ENCODE measurements at places on chromosomes 12 and 14. TPM values are rescaled to one million over a fixed set of nuclear protein-coding genes. Genes with fewer than 3 reads are reported as not detected.
A peak's percentile ranks its signal among the peaks of the same experiment; 100 is the strongest.

DNA sequence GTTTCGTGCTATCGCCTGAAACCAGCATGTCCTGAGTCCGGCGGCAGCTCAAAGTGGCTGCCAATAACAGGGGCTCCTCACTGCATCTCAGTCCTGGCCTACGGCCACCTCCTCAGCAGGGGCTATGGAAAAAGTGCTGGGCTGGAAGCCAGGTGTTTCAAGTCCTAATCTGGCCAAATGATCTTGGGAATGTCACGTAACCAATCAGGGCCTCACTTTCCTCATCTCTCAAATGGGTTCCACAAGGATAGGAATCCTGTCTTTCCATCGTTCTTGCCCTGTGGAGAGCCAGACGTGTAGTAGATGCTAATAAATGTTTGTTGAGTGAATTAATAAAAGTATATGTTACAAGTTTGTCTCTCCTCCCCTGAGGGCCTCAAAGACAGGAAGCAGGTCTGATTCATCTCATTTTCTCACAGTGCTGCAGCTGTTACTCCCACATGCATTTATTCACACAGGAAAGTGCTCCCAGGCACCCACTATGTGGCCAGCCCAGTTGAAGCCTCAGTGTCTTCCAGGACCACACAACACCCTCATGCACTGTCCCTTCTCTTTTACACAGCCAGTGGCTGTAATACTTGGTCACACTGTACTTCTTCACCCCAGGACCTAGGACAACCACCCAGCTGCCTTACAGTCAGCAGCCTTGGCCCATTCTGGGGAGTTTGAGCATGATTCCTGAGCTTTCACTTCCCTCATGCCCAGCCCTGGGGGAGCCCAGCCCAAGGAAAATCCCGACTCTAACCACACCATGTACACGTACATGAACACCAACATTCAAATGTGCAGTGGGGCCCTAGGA lies 5.0 kb downstream of the CMKLR1 start:
- no peak for DNase-seq

- DNase-seq = no peak
Observed at GRCh38 chr12:91316161-91316906, 133.7 kb upstream of the DCN start.

- DNase-seq = no peak
Observed at GRCh38 chr12:54987611-54988231, 3.2 kb upstream of the TESPA1 start.

DNA sequence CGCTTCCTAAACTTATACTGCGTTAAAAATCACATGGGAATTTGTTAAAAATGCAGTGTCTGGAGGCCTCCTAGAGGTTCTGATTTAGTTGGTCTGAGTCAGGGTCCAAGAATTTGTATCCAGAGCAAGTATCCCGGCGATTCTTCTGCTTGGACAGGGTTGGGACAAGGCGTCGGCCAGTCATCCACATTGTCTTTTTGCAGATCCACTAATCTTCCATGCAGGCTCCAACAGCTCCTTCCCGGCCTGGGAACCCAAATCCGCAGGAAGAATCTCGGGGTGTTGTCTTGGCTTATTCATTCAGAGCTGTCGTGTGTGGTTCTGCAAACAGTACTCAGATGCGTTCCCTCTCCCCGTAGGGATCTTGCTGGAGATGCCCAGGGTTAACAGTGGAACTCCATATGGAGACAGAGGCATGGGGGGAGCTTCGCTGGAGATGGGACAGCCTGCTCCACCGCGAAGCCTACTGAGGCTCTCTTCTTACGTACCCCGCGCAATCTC lies 25.3 kb downstream of the GPRC5D start:
- no peak for DNase-seq

DNA sequence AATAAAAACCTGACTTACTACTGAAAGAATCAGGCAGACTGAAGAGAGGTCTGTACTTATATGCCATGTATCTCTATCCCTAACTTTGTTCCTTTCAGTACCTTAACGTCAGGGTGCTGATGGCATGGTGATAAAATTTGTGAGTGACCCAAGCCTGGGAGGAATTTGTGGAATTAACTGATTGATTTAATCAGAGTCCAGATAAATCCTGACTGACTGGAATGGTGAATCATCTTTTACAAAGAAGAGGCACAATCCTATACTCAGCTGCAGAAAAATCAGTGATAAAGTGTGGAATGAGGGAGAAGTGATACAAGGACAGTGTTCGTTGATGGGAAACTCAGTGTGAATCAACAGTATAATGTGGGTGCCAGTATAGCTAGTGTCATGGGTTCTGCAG lies 3.7 kb downstream of the TDG start:
- no peak for DNase-seq

DNA sequence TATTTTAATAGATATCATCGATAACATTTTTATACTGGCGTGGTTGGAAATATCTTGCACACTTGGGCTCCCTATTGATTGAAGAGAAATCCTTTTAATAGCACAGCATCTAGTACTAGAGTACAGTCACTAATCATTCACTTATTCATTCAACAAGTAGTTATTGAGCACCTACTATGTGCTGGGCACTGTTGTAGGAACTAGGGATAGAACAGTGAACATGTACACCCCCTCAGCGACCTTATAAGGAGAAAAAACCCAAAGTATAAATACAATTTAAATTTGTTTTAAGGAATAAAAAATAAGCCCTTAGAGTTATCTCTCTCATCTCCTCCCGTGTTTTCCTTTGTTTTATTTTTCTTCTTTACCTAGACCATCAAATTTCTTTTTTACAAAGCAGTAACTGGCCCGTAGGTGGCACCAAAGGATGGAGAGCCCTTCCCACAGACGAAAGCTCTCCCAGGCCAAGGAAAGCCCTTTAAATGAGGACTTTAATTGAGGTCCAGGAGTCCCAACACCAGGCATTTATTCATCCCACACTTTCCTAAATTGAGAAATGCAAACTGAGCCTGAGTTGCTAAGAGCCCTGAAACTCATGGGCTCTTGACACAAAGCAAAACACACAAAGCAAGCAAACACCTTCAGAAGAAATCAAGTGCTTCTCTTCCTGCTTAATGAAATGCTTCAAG lies 29.0 kb downstream of the PEBP1 start:
- no peak for DNase-seq

DNA sequence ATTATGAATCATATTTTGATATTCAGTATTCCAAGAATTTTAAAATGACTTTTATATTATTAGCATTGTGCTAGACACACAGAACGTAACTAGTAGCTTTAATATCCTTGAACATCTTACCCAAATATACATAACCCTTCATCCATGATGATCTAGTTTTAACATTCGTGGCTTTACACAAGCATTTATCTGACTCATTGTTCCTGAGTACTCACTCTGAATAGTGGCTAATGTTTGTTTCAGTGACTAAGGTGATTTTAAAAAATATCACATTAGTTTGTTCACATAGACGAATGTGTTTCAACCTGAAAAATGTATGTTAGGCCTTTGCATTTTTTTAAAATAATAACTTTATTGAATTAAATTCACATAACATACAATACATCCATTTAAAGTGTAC lies 80.0 kb upstream of the PTPRQ start:
- no peak for DNase-seq

GRCh38 chr14:36035675-36036074 lies 140.8 kb downstream of the PTCSC3 start:
- no peak for DNase-seq

DNA sequence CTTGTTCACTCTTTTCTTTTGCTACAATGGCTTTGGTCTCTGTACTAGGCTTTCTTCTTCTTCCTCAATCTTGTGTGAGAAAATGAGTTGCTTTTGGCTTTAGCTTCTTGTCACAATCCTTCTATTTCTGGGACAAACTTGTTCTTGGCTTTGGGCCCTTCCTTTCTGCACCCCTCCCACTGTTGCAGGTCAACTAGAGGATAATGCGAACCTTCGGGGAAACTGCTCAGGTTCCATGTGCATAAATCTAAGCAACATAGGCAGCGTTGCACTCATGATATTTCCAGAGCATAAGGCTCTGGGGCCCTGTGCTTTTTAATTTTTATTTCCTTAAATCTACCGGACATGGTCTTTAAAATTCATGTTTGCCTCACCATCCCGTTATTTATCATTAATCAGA lies 89.8 kb upstream of the LRIG3 start:
- no peak for DNase-seq

DNA sequence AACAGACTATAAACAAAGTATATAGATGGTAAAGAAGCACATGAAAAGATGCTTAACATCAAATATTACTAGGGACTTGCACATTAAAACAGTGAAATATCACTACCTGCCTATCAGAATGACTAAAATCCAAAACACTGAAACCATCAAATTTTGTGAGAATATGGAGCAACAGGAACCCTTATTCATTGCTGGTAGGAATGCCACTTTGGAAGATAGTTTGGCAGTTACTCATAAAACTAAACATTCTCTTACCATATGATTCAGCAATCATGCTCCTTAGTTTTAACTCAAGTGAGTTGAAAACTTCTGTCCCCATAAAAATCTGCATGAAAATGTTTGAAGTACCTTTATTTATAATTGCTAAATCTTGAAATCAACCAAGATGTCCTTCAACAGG lies 297.6 kb downstream of the DAD1 start:
- DNase-seq = no peak

DNA sequence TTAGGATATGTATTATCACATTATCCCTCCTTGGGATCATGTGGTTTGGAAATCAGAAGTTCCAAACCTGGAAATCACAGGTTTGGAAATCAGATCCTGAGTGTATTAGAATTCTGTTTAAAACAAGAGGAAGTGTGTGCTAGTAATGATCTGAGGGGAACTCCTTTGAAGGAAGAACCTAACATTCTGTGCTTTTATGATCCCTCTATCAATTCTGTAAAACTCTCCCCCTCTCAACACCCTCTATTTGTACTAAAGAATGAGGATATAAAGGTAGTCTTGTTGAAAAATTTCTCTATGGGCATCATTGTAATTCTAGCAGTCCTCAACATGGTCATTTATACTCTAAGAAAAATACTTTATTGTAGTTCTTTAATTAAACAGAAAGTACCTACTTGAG lies 97.4 kb downstream of the SRGAP1 start:
- no peak for DNase-seq

GRCh38 chr14:58278177-58278576 lies 20.2 kb upstream of the ARID4A start:
- no peak for DNase-seq

GRCh38 chr12:127280393-127281275 lies 986.3 kb upstream of the TMEM132C start:
- DNase-seq = peak; percentile 93

DNA sequence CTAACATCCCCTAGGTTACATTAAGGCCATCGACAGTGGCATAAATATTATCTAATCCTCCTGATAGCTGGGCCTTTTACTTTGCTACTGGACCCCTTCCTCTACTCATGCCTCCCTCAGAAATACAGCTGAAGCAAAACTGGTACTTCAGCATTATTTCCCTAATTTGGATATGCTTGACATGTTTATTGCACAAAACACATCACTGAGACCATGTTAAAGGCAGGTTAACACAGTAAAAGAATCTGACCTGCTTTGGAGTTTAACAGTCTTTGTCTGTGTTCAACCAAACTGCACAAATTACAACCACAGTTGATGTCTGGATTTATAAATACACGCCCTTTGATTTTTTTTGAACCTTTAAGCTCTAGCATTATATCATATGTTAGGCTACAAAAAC lies 156.6 kb downstream of the FOXA1 start:
- DNase-seq = no peak

DNA sequence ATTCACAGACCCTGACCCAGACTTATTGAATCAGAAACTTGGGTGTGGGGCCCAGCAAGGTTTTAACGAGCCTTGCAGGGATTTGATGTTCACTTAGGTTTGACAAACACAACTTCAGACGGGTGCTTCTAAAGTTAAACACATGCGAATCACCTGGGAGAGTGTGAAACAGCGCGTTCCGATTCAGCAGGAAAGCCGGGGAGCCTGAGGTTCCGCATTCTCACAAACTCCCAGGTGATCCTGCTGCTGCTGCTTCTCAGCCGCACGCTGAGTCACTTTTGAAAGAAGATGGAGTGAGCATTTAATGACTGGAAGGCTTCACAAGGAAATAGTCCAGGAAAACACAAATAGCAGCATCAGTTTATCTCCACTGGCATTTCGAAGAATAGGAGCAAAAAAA lies 44.2 kb upstream of the DDX11 start:
- DNase-seq = no peak

GRCh38 chr12:107402041-107403022 lies 283.3 kb upstream of the PWP1 start:
- peak; percentile 62 for DNase-seq

GRCh38 chr12:110286623-110287022 lies 5.6 kb downstream of the ATP2A2 start:
- no peak for DNase-seq

- DNase-seq = no peak
Observed at GRCh38 chr14:52473557-52473956, 78.7 kb downstream of the TXNDC16 start.

DNA sequence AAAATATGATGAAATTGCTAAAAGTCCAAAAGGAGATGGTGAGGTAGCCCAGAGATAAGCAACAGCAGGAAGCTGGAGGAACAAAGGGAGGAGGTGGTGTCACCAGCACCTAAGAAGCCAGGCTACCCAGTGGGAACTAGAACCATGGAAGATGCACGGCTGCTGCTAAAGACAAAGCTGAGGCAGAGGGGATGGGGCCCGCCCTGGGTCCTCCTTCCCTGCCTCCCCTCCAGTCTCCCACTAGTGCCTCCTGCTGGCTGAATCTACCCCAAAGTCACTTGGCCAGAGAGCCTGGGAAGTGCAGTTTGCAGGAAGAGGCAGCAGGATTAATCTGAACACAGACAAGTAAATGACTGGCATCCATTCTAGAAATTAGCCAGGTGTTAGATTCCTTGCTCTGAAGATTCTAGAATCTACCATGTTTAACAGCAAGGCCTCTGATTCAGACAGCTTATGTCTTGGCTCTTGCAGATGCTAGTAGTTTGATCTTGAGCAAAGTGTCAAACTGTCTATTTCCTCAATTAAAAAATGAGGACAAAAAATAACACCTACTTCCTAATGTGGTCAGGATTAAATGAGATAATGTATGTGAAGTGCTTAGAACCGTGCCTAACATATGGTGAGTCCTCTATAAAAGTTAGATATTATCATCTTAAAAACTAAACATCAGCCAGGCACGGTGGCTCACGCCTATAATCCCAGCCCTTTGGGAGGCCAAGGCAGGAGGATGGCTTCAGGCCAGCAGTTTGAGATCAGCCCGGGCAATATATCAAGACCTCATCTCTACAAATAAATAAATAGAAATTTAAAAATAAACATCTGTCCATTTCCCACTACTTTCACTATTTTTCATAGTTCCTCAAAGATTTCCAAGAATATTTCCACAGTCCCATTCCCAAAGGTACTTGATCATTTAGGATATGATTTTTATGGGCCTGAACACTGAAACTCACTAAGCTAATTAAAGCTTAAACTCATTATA lies 5.8 kb upstream of the LRP10 start:
- DNase-seq = no peak

GRCh38 chr14:77416836-77417235 lies 6.5 kb downstream of the NOXRED1 start:
- no peak for DNase-seq

GRCh38 chr12:12583510-12584178 lies 21.0 kb upstream of the DUSP16 start:
- no peak for DNase-seq

GRCh38 chr14:101103321-101103901 lies 199.9 kb upstream of the RTL1 start:
- DNase-seq = no peak

Gene CD163
- not detected for total RNA-seq

Gene NGDN
- 54.2 TPM for total RNA-seq

Gene KRT72
- 7.7 TPM for total RNA-seq

Gene NOVA1
- not detected for total RNA-seq

Gene STON2
- total RNA-seq = 0.45 TPM

Gene HPD
- 0.16 TPM for total RNA-seq
